ENCODE measurements at places on chromosomes 5 and 9.

DNA sequence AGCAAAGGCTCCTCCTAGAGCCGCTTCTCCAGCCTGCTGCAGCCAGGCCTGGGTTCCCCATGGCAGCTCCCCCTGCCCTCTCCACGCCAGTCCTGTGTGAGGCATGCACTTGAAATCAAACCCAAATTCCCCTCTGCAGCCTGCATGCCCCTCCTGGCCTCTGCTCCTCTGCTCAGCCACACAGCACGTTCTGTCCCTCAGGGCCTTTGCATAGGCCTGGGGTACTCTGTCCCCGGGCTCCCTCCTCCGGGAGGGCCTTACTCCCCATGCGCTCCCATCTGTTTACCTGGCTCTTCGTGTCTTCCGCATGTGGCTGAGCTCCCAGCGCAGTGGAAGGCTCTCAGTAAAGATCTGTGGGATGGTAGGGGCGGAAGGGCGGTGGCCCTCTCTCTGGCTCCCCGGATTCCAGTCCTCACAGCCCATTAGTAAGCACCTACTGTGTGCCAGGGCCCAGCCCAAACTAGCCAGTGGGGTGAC is 203.5 kb upstream of the IER5L start:
- no peak for DNase-seq

GRCh38 chr5:8012131-8012977 is 143.4 kb downstream of the MTRR start:
- no peak for DNase-seq

- DNase-seq = no peak
Measured at GRCh38 chr5:42461507-42461906, 38.3 kb downstream of the GHR start.

DNA sequence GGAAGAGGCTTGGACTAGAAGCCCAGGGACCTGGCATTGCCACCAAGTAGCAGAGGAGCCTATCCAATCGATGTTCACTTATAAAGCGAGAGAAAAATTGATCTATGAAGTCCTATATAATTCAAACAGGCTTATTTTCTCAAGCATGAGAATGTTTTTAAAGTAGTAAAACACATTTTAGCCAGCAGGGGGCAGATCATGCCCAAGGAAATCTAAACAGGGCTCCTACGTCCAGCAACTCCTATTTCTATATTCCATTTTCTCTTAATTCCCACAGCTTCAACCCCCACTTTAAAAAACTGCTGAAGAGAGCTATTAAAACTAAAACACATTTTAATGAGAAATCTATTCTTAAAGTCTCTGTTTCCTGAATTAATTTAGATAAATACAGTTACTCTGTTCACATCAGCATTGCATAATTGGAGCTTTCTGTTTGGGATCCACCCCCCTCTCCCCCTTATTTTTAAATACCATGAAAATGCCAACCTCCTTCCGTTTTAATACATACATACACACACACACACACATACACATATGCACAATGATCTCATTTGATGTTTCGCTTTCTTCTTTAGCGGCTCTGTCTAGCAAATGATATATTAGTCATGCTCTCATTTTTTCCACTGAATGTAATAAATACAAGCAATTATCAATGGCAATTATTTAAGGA is 144.9 kb downstream of the MYO10 start:
- no peak for DNase-seq

DNA sequence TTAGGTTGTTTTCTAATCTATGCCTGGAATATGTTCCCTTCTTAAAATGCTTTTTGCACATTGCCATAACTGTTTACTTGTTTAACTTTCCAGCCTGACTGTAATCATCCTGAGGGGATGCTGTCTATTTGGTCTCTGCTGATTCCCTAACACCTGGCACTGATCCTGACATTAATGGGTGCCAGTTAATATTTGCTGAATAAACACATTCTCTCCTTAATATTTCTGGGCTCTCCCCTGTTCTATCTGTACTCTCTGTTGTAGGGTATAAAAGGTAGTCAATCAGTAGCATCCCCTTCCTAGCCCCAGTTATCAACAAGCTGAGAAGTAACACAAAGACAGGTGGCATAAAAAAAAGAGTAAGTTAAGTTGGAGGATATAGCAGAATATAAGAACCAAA is 21.3 kb upstream of the SLC31A2 start:
- DNase-seq = no peak

DNA sequence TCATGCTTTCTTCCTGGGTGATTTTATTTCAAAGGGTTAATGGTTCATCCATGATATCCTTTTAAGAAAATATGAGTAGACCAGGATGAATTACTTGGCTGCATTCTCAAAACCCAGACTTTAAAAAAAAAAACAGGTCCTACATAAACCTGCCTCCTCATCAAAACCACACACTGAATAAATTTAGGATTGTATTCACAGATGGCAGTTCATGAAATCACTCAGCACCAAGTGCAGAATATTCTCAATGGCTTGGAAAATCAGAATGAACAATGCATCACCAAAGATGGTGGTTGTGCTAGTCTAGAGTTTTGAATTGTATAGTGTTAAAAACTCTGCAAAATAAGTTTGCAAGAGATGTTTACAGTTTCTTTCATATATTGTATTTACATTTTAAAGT is 145.4 kb upstream of the GRAMD2B start:
- DNase-seq = no peak

DNA sequence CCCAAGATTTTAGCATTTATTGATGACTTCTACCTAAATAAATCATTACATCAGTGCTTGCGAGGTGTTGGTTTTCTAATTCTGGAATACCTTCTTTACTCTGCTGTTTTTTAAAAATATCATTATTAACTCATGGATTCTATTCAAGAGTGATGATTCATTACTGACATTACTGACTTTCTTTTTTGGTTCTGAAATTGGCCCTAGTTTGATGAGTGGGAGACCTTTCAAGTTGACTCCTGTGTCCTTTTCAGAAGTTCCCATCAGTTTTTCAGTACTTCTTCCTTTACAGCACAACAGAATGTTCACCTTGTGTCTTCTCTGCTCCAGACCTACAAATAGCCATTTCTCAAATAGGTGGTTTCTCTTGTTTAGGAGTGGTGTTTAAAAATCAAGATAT is 114.1 kb downstream of the PCSK5 start:
- DNase-seq = no peak

GRCh38 chr9:38043931-38044623 is 24.9 kb downstream of the SHB start:
- no peak for DNase-seq

DNA sequence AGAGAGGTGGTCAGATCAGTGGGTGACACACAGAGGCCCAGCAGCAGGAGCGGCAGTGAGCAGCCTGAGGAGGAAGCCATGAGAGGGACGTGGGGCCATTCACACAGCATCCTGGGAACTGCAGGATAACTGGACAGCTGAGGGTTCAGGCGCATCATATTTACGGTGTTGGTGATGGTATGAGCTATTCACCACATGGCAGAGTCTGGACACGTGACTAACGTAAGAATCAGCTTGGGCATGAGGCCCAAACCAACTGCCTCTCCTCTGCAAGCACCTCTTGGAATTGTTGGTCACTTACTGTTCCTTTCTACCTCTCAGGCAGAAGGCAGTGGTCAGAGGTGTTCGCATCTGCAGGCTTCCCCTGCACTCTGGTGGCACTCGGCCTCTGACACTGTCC is 141.1 kb downstream of the ENTREP1 start:
- no peak for DNase-seq

DNA sequence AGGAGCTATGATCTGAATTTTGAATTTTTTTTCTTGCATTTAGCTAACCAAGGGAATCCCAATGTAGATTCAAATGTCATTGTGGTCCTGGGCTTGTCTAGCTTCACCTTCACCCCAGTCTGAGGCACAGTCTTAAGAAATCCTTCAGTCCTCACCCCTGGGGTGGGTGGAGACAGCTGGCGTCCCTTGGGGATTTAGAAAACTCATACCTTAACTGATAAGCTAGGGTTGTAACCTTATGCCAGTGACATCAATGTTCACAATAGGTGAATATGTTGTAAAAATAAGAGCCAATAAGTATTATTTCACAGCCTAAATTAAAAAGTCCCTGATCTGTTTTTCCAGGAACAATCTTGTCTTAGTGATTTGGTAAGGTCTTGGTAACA is 4.6 kb downstream of the ISOC1 start:
- DNase-seq = no peak

GRCh38 chr5:10124287-10124686 is 125.4 kb downstream of the ATPSCKMT start:
- no peak for DNase-seq
